MM.1S (cell line): ENCODE measurements at places on chromosomes 5 and 9.

DNA sequence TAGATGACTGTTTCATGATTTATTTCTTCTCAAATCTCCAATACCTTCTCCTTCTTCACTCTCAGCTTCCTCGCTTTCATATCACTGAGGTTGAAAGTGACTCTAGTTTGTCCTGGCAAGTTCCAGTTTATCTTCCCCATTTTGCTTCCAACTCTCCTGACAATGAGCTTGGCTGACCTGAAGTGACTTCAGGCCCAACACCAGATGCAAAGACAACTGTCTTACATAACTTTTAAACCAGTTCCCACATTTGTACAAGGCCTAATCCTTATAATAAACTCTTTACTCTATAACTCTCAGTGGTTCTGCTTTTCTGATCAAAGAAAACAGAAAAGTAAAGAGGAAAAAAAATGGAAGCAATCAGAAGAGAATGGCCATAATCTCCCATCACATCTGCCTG, 22.0 kb downstream of the GNG10 start:
- DNase-seq, result no peak

DNA sequence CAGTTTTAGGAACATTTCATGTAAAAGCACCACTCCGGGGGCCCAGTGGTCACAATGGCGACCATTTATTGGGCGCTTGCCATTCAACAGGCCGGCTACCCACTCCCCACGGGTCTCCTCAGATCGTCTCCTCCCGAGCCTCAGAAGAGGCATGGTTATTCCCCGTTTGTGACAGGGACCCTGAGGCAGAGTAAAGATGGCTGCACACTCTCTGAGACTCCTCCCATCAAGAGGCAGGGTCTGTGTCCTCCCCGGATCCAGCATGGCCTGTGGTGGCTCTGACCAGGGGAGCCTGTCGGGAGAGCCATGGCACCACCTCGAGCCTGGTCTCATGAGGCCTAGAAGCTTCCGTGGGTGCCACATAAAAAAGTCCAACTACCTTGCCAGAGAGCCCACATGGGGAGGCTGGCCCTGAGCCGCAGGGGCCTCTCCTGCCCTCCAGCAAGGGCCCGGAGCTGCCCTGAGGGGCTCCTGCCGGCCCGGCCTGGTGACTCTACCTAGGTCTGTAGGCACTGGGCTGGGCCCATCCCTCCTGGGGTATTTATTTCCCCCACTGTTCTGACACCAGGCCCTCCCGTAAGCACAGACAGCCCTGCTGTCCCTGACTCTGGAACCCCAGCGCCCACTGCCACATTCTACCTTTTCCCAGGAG, 90.8 kb downstream of the VAV2 start:
- DNase-seq, result no peak

- no peak for DNase-seq
Observed at GRCh38 chr9:107478805-107479204, 10.8 kb downstream of the KLF4 start.

DNA sequence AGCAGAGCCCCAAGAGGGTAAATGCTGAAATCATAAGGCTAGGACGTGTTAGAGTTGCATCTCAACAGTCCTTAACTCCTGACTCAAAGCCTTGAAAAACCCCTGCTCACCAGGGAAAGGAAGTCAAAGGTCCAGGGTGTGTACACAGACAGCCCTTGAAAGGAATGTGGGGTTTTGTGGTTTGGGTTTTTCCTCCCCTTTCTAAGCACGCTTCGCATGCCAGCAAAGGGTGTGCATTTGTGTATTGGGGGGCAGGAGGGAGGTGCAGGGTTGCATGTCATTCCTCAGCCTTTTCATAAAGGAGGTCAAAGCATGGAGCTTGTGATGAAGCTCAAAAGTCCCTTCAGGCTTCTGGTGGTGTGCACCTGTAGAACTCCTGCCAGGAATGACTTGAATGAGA, 17.3 kb upstream of the XPA start:
- DNase-seq, result peak; percentile 53

DNA sequence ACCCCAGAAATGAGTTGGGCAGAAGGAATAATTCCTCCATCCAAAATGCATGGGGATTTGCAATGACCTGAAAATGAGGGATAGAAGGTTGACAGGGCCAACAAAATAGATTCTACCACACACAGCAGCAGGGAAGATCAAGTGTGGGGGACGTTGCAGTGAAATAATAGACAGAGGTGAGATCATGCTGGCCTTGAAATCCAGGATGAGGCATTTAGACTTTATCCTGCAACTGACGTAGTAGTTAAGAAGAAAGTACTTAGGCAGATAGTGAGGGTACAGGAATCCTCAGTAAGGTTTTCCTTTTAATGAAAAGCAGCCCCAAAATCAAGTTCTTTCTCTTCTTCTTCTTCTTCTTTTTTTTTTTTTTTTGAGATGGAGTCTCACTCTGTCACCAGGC, 31.6 kb upstream of the TGFBR1 start:
- DNase-seq, result no peak

DNA sequence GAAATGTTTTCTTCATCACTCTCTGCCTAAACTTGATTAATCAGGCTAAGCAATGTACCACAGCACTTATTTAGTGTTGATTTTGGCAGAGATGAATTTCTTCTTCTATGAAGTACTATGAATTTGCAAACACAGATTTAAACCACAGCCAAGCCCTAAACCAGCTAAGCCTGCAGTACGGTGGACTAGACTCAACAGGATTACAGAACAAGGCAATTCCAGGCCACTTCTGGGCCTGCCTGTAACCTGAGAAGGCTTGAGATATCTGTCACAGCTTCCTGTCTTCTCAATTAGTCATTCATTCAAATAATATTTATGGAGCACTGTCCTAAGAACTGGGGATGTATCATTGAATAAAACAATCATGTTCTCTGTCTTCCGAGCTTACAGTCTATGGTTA, 32.4 kb upstream of the CAST start:
- no peak for DNase-seq
